H1 (cell line): ENCODE measurements at places on chromosomes 5 and 9.

DNA sequence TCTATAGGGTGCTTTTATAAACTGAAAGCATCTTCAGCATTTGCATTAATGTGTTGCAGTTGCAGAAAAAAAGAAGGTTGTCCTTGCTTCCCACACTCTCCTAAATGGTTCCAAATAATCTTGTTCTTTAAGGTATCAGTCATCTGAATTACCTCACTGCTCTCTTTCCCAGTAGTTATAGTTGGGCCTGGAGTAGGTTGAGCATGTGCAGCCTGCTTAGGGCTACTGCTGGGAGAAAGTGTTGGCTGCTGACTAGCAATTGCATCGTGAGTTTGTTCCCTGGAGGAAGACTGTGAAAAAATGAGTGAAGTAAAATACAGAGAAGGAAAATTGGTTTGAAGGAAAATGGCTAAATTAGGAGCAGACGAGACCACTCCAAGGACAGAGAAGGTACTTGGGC lies 74.5 kb downstream of the PRR16 start:
- no peak for DNase-seq

GRCh38 chr5:69217548-69218526 lies 16.8 kb upstream of the CDK7 start:
- DNase-seq, result peak; percentile 81

DNA sequence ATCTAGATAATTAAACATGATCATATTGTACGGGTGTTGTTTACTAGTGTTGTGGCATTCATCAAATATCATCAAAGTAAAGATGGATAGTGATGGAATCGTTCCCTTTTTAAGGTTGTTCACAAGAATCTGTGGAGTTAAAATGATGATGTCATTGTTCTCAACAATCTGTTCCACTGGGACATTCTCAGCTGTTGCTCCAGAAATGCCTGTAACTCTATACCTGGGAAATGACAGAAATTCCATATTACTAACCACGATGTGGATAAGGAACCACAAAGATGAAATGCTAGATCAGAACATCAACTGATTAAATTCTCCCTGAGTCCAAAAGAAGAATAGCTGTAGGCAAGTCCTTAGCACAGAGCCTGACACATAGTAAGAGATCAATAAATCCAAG lies 38.0 kb downstream of the RIGI start:
- DNase-seq, result no peak

- no peak for DNase-seq
Observed at GRCh38 chr9:137446851-137447471, 5.8 kb upstream of the ENTPD8 start.

- no peak for DNase-seq
Observed at GRCh38 chr5:87260604-87261192, 7.0 kb upstream of the RASA1 start.

- DNase-seq, result peak; percentile 92
Observed at GRCh38 chr5:168114444-168115017, 176.9 kb upstream of the WWC1 start.

DNA sequence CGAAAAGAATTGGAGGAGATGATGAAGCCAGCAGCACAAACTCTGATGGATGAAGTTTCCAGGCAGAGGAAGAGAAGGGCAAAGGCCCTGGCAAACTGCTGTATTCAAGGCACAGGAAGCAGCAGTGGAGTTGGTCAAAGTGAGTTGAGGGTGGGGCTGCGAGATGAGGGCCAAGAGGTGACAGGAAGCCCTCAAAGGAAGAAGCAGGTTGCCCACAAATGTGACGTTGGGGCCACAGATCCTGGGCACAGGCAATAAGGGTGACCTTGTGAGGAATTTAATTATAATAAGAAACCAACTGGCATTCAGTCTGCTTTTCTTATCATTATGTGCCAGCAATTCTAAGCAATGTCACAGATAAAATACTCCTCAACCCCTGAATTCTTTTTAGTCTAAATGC lies 261.8 kb downstream of the CTNND2 start:
- DNase-seq, result no peak

DNA sequence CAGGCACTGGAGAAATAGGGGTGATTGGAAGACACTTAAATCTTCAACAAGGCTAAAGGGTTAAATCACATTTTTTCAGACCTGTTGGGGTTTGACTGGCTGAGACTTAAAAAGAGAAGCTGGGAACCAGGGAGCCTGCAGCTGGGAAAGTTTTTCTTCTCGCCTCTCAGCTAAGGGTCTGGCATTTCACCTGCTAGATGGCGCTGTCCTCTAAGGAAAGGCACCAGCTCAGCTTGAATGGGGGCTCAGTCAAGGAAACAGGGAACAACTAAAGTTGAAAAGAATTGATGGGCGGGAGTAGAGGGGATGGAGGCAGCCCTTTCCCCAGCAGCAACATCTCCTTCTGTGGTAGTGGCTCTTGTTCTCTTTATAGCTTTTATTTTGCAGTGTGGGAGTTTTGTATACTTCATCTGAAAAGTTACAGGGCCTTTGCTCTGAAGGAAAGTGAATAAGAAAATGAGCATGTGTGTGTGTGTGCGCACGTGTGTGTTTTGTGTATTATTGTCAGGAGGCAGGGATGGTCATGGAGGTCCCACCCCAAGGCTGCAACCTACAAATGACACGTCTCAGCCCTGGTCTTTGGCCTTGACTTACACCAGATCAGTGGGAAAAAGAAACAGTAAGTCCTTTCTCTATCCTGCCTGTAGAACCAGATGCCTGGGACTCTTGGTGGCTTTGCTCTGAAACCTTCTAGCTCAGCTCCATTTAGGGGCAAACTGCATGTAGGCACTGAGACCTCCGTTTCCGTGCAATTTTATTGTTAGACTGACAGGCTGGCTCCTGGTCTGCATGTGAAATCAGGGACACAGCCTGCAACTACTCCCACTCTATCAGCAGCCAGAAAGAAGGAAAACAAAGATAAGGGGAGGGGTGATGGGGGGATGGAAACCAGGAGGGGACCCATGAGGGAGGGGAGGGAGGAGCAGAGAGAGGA lies 316.2 kb upstream of the CLINT1 start:
- DNase-seq, result peak; percentile 90

DNA sequence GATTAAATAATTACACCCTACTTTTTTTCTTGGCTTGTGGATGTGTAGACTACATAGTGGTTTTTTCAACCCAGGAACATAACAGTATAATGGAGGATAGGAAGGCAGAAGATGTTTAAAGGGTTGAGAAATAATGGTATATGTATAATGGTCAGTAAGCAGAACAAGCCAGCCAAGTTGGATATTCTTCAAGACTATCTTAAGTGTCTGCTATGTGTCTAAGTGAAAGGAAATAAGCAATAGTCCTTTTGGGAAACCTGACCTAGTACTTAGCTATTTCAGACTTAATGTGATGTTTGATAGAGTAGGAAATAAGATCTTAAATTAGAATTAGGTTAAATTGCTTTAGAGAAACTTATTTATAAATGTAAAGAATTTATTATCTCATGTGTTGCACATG lies 85.7 kb downstream of the PTPDC1 start:
- DNase-seq, result no peak

DNA sequence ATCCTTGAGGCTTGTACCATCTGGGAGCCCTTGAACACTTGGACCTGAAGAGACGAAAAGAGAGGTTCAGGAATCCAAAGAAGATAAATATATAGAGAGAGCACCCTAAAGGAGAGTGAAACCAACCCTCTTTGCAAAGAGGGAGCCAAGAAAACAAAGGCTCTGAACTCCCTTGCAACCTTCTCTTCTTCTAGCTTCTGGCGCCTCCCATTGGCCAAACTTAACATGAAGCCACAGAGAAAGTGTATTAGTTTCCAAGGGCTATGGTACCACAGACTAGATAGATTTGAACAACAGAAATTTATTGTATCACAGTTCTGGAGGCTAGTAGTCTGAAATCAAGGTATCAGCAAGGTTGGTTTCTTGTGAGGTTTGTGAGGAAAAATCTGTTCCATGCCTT lies 175.1 kb downstream of the HCN1 start:
- peak; percentile 78 for DNase-seq

DNA sequence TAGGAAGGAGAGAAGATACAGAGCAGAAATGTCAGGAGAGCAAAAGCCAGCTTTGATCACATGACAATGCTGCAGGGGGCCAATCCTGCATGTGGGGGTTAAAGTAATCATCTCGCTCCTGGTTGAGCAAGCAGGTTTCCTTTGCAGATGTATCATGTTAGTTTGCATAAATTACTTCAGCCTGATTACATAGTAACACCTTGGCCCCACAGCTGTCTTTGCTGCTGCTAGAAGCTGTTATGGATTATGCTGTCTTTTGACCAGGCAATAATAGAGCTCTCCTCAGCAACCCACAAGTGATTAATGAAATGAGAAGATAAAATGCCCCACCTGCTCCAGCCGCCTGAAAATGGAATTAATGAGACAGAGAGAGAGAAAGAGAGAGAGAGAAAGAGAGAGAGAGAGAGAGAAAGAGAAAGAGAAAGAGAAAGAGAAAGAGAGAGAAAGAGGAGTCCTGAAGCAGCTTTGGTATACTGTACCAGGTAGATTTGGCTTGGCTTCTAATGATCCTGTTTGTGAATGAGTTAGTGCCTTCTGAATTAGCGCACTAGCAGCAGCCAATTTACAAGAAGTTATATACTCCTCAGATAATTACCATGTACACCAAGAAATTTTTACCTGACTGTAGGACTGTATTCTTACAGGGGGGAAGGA lies 174.3 kb upstream of the RORB start:
- DNase-seq, result no peak

- no peak for DNase-seq
Observed at GRCh38 chr5:178533136-178533535, 57.1 kb downstream of the COL23A1 start.

- peak; percentile 68 for DNase-seq
Observed at GRCh38 chr5:10111571-10111970, 138.1 kb downstream of the ATPSCKMT start.

- no peak for DNase-seq
Observed at GRCh38 chr5:14297697-14298096, 154.6 kb downstream of the TRIO start.

- DNase-seq, result no peak
Observed at GRCh38 chr9:72691671-72692070, 170.3 kb downstream of the TMC1 start.

DNA sequence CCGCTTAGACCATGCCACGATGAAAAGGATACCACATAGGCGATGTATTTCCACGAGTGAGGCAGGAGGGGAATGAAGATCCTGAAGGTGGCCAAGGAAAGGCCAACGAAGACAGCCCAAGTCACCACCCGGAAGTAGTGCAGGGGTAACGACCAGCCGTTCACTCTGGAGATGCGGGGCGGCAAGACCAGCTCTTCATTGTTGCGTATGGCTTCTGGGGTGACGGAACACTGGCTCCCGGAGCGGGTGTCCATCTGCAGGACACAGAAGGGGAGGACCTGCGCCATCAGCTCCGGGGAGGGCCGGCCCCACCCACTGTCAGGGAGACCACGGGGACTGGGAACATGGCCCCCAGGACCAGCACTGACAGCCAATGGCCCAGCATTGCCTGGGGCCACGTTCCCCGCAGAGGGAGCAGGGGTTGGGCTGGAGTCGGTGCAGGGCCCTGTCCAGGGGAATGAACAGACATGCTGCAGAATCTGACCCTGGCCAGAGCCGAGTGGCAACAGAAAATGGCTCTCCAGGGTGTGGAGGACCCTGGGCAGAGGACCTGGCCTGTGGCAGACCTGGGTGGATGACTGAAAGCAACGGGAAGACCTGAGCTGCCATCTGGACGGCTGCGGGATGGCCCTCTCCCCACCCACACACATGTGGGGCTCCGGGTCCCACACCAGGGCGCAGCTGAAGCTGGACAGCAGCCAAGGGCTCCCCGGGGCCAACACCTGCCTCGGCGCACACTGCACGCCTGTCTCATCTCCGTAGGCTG lies 17.7 kb downstream of the ZDHHC11B start:
- peak; percentile 41 for DNase-seq

- peak; percentile 76 for DNase-seq
Observed at GRCh38 chr9:137160716-137161557, 8.9 kb downstream of the LRRC26 start.

GRCh38 chr5:137176126-137176525 lies 323.0 kb downstream of the SPOCK1 start:
- DNase-seq, result no peak
